ENCODE measurements at places on chromosomes 1 and 21.

DNA sequence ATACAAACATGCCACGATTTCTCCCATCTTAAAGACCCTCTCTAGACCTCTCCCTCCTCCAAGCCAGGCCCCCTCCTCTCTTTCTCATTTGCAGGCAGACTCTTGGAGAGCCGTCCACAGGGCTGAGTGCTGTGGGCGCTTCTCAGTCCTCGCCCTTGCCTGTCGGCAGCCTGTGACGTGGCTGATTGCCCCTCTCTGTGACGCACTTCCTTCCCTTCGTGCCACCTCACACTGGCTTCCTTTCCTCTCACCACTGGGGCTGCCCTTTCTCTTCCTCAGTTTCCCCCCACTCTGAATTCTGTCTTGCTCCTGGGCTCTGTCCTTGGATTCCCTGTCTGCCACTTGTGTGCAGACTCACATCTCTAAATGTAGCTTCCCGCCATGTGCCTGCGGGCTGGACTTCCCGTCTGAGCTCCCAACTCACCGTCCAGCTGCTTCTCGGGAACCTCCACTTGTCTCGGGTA lies 227.2 kb downstream of the CAMTA1 start:
- no peak for DNase-seq

- DNase-seq = no peak
Observed at GRCh38 chr1:161088587-161089110, 709 bp downstream of the NECTIN4 start.

DNA sequence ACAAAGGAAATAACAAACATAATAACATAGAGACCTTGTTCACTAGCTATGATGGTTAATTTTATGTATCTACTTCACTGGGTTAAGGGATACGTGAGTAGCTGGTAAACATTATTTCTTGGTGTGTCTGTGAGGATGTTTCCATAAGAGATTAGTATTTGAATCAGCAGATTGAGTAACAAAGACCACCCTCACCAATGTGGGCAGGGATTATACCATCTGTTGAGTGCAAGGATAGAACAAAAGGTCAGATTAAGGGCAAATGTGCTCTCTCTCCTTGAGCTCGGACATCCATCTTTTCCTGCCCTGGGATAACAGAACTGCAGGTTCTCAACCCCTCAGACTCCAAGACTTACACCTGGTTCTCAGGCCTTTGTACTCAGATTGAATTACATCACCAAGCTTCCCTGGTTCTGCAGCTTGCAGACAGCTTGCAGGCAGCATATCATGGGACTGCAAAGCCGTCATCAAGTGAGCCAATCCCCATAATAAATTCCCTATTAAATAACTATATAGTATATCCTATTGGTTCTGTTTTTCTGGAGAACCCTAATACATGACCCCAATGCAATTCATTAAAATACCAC lies 9.2 kb downstream of the SPATA6 start:
- no peak for DNase-seq

DNA sequence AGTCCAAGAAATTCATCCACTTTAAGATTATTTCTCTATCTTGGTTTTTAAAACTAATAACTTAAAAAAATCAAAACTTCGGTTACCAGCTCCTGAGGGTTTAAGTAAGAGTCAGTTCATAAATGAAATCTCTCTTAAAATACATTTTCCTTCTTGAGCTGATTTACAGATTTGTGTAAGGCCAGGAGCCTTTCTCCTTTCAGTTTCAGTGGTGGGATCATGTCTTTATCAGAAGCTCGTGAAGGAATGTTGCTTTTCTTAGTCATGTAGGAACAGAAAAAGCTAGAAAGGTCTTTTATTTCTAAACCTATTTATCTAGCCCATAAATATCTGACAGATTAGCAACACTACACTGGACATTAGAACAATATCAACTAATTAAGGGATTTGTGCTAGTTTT lies 390.2 kb downstream of the GPATCH2 start:
- no peak for DNase-seq

GRCh38 chr1:156481527-156481926 lies 19.0 kb downstream of the MEF2D start:
- DNase-seq = no peak

DNA sequence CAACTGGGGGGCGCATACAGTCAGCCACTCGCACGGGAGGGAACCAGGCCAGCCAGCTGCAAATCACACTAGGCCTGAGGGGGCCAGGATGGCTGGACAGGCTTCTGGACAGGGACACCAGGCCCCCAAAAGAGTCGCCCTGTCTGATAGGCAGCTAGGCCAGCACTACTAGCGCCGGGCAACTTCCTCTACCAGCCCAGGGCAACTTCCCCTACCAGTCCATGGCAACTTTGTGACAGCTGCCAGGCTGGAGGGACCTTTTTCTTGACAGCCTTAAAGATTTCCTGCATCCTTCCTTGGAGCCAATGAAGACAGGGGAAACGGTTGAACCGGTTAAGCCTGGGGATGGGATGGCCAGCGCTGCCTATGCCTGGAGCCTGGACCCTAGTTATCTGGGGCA lies 5.1 kb downstream of the IFFO2 start:
- no peak for DNase-seq

DNA sequence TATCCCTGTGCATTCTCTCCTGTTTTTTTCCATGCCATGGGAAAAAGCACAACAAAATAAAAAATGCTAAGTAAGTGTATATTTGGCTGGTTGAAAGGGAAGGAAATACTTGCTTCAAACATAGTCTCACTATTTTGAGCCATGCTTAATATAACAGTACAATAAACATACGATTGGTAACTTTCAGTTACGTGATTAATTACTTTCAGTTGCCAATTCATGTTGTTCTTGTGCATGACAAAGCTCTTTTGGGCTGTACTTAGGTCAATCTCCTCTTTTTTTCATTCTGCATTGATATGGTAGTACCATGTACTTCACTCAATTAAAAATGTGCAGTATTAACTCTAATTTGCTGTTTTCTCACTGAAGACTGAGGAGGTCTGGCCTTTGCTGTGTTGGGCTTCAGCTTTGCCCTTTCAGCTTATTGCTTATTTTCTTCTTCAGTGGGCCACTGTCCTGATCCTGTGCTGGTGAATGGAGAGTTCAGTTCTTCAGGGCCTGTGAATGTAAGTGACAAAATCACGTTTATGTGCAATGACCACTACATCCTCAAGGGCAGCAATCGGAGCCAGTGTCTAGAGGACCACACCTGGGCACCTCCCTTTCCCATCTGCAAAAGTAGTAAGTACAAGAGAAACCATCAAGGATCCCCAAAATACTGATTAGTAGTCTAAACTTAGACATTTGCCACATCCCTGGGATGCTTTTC lies 2.7 kb downstream of the C4BPB start:
- DNase-seq = no peak

DNA sequence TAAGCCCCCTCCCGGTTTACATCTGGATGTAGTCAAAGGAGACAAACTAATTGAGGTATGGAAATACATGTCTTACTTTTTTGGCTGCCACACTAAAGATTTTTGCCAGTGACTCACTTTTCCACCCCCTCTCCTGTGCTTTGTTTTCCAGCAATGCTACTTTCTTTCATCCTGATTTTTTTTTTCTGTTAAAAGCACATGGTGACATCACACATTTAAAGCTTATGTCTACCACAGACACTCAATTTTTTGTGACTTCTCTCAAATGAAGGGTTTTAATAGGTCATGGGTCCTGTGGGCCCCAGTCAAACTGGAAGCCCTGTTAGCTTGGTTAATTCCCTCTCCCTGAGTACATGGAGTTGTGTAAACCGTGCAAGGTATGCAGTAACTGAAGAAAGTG lies 2.2 kb downstream of the PPP1R8 start:
- no peak for DNase-seq

DNA sequence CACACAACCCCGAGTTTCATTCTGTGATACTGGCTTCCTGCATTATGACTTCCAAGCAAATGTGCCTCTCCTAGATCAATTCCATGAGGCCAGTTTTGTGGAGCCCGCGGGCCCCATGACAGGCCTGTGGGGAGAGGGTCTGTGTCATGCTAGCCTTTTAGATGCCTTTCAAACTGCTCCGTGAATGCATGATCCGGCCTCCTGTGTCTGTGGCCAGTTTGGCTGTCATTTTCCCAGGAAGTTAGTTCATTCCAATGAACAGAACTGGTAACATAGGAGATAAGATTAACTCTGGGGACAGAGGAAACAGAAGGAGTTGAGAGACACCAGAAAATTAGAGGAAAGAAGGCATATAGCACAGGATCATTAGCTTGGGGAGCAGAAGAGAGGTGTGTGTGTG lies 3.2 kb downstream of the FNDC7 start:
- DNase-seq = no peak

DNA sequence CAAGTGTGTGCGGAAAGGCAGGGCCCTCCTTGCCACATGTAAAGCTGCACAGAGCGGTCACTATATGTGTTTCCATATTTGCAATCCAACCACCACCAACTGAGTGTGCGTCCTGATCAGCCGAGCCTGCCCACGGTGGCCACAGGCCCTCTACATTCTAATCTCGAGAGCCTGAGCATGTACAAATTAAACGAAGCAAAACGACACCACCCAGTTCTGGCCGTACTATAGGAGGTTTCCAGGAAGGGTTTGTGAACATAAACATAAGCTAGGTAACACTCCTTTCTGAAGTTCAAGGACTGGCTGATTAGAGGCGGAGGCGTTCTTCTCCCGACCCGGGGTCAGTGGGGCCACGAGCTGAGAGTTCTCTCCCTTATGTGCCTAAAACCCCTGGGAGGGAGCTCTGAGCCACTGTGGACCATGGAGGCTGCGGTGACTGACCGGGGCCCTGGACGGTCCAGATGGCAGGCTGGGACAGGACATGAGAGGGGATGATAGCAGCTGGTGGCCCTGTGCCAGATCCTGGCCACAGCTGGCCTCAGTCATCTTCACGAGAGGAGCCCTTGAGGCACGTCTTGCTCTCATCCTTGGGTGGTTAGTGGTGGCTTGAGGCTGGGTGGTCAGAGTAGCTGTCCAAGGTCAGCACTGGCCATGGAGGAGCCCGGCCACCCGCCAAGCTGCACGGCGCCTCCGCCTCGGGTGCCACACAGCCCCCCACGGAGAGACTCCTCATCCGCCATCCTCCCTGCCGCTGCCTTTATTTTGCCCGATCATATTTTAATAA lies 39.1 kb upstream of the TRAPPC10 start:
- no peak for DNase-seq

DNA sequence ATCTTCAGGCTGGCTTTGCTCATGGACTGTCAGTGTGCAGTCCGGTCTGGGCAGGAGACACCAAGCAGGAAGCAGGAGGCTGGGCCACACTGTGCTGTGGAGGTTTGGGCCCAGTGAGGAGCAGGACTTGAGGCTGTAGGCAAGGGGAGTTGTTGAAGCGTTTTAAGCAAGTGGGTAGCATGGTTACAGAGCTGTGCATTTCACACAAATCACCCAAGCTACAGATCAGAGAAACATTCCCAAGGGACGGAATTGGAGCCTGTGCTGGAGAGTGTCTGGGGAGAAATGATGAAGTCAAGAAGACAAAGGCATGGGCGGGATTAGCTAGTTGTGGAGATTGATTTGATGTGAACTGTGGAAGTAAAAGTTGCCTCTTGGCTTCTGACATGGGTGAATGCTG lies 60.9 kb downstream of the KIF21B start:
- DNase-seq = no peak

GRCh38 chr1:82168482-82168881 lies 367.7 kb downstream of the ADGRL2 start:
- DNase-seq = no peak

DNA sequence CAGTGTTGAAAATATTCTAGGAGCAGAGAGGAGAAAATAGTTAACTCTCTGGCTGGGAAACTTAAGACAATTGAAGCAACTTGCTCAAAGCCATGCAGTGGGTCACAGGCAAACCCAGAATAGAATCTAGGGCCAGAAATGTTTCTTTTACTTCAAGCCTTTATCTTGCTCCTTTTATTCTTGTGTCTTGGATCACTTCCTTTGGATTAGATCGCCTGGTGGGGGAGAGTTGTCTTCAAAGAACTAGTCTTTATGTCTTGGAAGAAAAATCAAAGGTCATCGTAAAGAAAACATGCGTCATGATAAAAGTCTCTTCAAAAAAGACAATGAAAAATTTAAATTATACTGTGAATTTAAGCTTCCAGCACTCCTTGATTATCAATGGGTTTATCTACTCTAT lies 493.6 kb upstream of the USP24 start:
- no peak for DNase-seq

- DNase-seq = no peak
Observed at GRCh38 chr21:45283611-45284455, 3.9 kb downstream of the POFUT2 start.

Measured in stimulated activated CD4-positive, alpha-beta T cell treated with anti-CD3 and anti-CD28 coated beads, Interleukin-12 subunit alpha, Interleukin-12 subunit beta, amount 100 ng/mL, for 4 hours (primary cell).